ELF-1 (cell line): ENCODE measurements at places on chromosomes 13 and 19.

DNA sequence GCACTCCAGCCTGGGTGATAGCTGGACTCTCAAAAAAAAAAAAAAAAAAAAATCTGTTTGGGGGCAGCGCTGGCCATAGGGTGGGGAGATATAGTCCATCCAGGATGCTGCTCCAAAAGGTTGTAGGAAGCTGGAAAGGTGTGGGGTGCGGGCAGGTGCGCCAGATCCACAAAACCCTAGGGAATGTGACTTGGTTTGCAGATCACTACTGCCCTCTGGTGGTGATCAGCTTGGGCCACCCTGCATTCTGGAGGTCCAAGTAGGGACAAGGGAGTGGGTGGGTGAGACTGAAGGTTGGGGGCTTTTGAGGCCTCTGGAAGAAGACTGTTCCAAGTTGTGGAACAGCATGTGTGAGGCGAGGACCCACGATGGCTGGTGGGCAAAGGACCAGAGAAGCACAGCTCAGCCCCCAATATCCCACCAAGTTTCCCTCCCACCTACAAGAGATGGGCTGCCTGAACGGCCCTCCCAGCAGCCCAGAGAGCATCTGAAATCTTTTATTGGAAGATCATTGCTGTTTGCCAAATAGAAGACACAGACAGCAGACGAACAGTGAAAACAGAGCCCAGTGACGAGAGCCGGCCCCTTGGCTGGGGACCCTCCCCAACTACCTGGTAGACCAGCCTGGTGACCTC is 10.4 kb upstream of the TYK2 start:
- DNase-seq = peak; percentile 82

GRCh38 chr19:5349041-5349440 is 8.4 kb upstream of the PTPRS start:
- peak; percentile 40 for DNase-seq

DNA sequence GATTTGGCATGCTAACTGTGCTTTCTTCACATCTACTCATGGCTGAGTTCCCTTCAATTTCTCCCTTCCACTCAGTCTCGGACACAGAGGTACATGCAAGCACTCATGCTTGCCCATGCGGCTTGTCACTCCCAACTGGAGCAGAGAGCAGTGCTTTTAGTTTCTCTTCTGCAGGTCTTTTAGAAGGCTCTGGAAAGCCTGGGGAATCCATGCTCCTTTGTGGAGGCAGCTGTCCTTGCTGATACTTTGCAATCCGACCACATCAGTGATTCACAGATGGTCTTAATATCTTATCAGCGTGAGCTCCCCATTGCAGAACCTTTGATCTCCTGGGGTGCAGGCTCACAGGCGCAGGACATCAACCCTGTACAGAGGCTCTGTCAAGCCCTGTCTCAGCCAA is 203.9 kb downstream of the COL4A1 start:
- DNase-seq = no peak

GRCh38 chr13:59865398-59865797 is 298.3 kb downstream of the DIAPH3 start:
- no peak for DNase-seq

DNA sequence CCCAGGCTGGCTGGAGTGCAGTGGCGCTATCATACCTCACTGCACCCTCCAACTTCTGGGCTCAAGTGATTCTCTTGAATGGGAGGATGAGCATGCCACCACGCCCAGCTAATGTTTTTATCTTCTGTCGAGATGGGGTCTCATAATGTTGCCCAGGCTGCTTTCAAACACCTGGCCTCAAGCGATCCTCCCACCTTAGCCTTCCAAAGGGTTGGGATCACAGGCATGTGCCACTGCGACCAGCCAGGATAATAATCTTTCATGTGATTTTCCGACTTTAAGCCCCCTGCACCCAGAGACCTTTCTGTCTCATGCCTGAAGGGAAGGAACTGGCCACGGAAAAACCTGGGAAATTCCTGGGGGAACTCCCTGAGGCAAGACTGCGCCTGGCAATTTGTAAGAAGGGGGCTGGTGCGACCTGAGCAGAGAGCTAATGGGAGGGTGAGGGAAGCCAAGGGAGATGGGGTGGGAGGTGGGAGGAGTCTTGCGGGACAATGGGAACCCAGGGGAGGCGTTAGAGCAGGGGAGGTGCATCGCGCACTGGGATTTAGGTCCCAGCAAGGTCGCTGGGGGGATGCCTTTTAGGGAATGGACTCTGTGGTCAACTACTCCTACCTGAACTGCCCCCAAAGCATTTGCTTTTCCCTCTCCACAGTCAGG is 1.2 kb upstream of the CCDC124 start:
- DNase-seq = peak; percentile 87

DNA sequence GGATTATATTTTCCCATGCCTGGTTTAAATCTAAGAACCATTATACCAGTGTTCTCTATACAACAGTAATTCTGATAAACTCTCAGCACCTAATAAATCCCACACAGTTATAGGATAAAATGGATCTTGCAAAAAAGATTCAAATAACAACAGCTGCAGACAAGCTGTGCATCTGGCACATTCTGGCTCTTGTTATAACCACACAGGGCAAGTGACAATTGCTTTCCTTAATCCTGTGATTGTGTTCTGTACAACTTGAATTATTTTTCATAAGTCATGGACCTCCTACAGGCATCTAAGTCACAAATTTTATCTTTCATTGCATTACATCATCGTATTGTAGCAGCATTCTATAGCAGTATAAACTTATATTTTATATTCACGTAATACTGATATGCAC is 948.3 kb downstream of the SLITRK1 start:
- no peak for DNase-seq
